ENCODE measurements at places on chromosomes 2 and 18.

- DNase-seq = no peak
Measured at GRCh38 chr2:196399722-196400691, 228.6 kb upstream of the STK17B start.

GRCh38 chr2:168210216-168210894 lies 37.0 kb downstream of the STK39 start:
- no peak for DNase-seq

- no peak for DNase-seq
Measured at GRCh38 chr2:203759690-203760365, 53.4 kb downstream of the CD28 start.

GRCh38 chr2:142865924-142866323 lies 11.5 kb upstream of the KYNU start:
- DNase-seq = no peak

DNA sequence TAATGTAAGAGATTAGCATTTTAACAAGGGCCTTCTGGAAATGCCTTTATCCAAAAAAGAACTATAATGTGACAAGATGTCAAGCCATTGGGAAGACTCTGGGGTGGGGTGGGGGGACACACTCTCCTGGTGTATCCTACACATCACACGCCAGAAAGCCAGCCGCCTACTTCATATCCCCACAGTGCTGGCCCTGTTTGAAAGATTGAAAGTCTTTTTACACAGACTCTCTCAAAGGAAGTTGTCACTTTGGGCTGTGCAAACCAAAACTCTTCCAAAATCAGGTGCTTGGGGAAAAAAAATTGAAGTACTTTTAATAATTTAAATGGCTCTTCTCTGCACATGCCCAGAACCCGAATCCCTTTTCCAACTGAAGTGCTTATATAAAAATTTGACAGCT lies 666.7 kb downstream of the BCL11A start:
- no peak for DNase-seq

DNA sequence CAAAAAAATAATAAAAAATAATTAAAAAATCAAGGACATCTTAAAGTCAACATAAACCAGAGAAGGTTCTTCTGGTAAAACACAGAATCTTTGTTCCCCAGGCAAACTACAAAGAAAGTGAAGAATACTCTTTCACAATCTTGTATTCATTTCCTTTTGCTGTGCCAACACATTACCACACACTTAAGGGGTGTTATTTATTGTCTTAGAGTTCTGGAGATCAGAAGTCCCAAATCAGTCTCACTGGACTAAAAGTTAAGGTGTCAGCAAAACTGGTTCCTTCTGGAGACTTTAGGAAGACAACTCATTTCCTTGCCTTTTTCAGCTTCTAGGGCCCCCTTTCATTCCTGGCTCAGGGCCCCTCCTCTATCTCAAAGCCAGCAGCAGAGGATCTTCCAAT lies 12.2 kb upstream of the CAB39 start:
- DNase-seq = no peak

GRCh38 chr2:25756536-25756935 lies 83.2 kb upstream of the DTNB start:
- DNase-seq = no peak

DNA sequence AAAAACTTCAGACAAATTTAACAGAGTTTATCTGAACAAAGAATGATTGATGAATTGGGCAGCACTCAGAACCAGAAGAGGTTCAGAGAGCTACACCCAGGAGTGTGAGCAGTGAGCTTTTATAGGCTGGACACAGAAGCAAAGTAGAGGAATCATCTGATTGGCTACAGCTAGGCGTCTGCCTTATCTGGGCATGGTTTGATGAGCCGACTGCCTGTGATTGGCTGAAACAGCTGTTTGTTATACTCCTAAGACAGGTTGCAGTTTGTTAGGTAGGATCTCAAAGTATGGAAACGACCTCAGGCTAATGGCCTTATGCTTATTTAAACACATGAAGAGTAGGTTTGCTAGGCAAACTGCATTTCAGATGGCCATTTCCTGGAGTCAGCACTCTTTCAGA lies 188.9 kb downstream of the MYO1B start:
- DNase-seq = no peak

DNA sequence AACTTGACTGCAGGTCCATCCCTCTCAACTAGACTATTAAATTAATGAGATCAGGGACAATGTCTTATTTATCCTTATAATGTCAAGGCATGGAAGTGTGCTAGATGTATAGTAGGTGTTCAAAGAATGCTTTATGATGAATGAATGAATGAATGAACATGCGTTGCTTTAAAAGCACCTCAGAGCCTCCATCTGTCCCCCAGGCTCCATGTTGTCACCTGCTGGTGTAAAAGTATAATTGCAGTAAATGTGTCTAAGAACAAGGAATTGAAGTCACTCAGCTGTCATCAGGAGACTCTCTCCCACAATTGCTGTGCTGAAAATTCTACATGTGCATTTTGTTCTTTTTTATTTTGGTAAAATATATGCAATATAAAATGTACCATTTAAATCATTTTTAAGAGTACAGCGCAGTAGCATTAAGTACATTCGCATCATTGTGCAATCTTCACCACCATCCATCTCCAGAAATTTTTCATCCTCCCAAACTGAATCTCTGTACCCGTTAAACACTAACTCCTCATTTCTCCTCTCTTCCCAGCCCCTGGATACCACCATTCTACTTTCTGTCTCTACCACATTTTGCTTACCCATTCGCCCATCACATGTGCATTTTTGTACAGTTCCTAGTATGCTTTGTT lies 52.6 kb downstream of the GNAL start:
- no peak for DNase-seq

Data from left hindlimb (tissue), 1 donor.